ENCODE measurements at places on chromosomes 13 and 19.

DNA sequence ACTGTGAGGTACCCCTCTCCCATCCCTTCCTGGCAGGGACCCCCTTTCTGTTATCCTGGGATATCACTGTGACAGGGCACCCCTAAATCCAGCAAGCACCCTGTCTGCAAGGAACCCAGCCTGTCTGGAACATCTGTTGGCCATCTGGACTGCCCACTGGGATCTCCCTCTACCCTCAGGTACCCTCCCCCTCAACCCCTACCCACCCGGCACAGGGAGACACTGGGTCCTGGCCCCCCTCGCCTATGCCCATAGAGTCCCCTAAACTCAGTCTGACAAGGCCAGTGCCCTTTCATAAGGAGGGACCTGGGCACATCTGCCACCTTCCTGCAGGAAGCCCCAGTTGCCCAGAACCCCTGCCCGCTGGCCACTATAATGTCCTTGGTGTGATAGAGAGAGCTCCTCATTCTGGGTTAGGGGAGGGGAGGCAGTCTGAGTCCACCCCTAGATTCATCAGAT is 2.8 kb upstream of the SLC27A5 start:
- no peak for DNase-seq

- DNase-seq: no peak
Observed at GRCh38 chr13:87907202-87907601, 236.0 kb downstream of the SLITRK5 start.

DNA sequence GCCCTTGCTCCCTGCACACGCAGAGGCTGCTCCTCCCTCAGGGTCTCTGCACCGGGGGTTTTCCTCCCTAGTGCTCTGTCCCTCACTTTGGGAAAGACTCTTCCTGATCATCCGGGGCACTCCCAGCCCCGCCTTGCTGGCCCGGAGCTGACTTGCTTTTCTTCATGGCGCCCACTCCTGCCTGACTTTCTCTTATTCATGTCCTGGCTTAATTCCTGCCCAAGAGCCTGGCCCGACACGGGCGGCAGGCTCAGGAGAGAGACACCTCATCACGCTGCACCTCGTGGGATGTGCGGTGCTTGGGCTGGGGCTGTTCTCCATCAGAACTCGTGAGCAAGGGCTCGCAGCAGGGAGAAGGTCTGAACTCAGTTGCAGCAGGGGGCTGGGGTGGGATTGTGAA is 11.8 kb upstream of the PLA2G4C start:
- DNase-seq: no peak

GRCh38 chr13:24052547-24053518 is 107.7 kb upstream of the SPATA13 start:
- no peak for DNase-seq

GRCh38 chr13:111973186-111973585 is 93.8 kb upstream of the SOX1 start:
- peak; percentile 52 for DNase-seq

- DNase-seq: no peak
Observed at GRCh38 chr13:98171900-98172589, 5.0 kb downstream of the RNF113B start.

- peak; percentile 40 for DNase-seq
Observed at GRCh38 chr19:801030-801860, 4.0 kb downstream of the PTBP1 start.

DNA sequence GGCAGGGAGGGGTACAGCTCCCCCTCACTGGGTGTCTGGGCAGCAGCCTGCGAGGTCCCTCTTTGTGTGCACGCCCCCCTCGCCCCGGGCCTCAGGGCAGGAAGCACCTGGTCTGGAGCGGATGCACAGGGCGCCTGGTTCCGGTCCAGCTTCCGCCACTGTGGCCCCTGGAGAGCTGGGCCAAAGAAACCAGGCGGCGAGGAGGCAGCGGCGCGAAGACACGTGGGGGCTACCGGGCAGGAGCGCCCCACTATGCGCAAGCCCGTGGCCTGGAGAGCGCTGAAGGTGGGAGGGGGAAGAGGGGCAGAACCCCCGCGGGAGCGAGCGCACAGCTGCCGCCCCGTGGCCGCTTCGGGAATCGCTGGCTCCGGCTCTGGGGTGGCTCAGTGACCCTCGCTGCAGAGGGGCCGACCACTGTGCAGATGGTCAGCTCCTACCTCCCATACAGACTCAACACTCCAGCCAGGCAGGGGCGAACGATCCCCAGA is 1.7 kb upstream of the LYL1 start:
- DNase-seq: no peak

DNA sequence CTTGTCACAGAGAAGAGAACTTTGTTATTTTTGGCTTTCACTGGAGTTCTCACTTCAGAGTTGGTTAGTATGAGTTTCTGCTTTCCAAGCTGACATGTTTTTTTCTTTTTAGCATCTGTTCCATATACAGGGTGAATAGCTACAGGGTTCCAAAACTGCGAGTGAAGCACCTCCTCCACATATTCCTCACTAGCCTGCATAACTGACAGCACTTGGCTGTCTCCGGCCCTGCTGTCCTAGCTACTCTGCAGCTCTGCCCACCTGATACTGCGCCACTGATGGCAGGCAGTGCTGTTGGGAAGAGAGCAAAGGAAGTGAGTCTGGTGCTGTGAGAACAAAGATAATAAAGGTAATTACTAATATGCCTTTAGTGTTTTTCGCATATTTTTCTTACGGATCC is 6.8 kb downstream of the ATP8A2 start:
- no peak for DNase-seq

GRCh38 chr19:35902870-35903475 is 644 bp downstream of the HCST start:
- no peak for DNase-seq

GRCh38 chr13:114151565-114152284 is 19.3 kb upstream of the RASA3 start:
- peak; percentile 11 for DNase-seq

GRCh38 chr19:2385053-2385721 is 25.1 kb downstream of the TMPRSS9 start:
- DNase-seq: peak; percentile 74

DNA sequence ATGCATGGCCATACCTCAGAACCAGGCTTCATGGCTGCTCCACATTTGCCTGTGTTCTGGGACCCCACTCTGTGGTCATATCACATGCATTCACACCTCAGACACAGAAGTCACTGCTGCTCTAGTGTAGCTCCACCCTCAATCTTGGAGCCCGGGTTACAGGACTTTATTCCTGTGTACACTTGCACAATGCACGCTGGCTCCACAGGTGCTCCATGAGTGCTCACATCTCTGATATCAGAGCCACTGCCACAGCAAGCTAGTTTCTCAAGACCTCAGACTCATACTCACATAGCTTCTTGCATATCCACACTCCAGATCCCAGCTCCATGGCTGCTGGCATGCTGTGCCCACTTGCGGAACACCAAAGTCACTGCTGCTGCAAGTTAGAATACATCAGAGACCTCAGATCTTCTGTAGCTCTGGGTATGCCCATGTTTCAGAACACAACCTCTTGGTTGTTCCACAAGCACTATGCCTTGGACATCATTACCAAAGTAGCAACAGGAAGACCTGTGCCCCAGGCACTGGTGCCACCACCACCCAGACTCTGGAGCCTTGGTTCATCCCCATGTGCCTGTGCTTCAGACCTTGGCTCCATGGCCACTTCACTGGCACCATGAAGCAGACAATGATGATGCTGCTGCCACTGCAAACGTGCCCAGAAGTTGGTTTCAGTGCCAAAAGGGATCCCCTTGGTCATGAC is 269.5 kb upstream of the PCDH20 start:
- DNase-seq: no peak

GRCh38 chr19:23577501-23577900 is 109.5 kb downstream of the ZNF675 start:
- DNase-seq: no peak

DNA sequence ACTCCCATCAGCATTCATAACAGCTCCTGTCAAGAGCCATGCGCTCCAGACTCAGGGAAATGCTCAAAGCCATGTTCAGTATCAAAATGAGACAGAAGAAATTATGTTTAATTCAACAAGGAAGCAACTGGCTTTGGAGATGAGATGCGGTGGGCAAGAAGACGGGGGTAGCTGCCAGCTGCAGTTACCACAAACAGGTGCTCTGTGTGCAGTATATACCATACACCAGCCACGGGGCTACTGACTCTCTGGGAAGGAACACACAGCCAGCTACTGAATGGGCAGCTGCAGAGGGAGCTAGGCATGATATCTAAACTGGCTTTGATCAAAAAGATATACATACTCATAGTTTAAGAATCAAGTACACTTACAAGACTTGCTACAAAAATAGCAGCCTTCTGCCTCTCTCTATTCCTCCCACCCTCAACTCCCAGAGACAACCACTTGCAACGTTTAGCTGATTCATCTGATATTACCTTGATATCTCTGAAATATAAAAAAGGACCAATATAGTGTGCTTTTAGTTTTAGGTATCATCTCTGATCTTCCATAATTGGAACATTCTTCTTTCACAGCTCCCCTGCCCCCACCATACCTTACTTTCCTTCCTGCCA is 593.0 kb downstream of the UQCRFS1 start:
- no peak for DNase-seq

- DNase-seq: no peak
Observed at GRCh38 chr13:19672990-19673389, 39.5 kb downstream of the MPHOSPH8 start.

- DNase-seq: no peak
Observed at GRCh38 chr13:34372581-34372980, 554.6 kb downstream of the RFC3 start.

GRCh38 chr19:40601134-40601974 is at the start of gene LTBP4:
Gene LTBP4 (plus strand): TSS chr19:40601369. CDS start chr19:40601388, 19 bp downstream.
- no peak for DNase-seq

DNA sequence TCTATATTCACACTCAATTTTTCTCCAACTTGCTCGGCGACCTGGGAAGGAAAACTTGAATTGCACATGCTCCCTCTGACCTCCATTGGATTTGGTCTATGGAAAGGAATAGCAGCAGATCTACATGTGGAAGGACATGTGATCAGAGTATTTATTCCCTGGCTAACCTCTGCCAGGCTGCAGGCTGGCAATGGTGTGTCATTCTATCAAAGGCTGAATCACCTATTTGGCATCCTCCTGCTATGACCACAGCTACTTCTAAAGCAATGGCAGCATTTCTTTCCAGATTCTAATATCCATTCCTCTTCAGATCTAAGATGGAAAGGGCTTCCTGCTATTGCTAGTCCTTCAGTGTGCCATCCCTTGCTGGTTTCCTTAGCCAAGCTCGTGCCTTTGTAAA is 144.3 kb upstream of the FREM2 start:
- no peak for DNase-seq

- DNase-seq: no peak
Observed at GRCh38 chr19:17703824-17704463, 15.3 kb upstream of the MAP1S start.

- DNase-seq: no peak
Observed at GRCh38 chr19:42069619-42070351, at the start of gene GRIK5. Gene GRIK5 (minus strand): TSS chr19:42070206. CDS start chr19:42065770, 4,436 bp downstream.

DNA sequence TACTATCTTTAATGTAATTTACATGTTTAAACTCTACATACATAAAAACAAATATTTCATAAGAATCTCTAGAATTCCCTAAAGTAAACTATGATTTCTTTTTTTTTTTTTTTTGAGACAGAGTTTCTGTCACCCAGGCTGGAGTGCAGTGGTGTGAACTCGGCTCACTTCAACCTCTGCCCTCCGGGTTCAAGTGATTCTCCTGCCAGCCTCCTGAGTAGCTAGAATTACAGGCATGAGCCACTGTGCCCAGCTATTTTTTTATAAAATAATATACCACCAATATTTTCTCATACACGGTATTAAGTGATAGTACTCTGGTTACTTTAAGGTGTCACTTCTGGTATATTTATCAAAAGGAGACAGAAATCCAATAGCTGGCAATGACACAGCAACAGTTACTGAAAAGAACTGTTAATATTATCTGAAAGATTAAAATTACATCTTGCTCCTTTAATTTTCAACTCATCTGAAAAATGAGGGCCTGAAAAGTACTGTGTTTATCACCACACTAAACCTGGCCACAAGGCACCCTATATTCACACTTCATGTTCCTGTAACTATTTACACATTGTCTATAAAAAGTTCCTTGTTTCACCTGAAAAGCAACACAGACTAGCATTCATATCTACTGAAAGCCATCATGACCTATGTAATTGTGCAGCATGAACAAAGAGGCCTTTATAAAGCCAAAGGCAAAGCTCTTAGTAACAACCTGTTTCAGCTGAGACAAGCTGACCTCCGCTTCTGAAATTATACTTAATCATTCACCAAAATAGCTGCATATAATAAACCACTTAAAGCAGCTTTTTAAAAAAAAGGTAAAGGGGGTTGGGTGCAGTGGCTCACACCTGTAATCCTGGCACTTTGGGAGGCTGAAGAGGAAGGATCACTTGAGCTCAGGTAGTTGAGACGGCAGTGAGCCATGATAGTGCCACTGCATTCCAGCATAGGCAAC is 106.1 kb downstream of the SLC25A15 start:
- DNase-seq: peak; percentile 54

DNA sequence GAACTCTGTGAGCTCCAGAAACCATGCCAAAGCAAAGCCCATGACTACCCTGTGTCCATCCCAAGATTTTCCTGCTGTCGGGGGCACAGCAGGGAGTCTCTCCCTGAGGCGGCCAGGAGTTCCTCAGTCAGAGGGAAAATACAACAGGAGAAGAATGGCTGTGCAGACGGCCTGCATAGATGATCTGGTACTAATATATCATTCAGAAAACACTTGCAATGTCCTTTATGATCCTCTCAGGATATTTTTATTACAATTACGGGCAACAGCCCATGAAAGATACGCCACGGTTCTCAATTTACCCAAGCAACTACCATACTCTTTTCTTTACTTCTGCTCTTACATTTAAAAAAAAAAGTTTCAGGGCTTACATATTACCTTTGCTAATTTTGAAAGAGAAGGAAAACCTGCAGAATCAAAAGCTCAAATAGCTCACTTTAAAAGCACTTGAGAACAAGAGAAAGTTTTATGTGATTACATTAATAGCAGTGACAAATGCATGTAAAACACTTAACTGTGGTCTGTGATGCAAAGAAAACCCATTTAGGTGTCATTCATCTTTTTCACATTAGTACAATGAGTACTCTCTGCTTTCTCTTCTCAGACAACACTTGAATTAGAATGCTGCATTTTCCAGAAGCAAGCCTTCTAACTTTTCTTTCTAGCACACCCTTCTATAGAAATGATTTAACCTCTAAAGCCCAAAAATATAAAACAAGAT is 460.8 kb downstream of the KLF5 start:
- DNase-seq: no peak

- DNase-seq: no peak
Observed at GRCh38 chr19:42075364-42075615, 676 bp upstream of the ZNF574 start.

DNA sequence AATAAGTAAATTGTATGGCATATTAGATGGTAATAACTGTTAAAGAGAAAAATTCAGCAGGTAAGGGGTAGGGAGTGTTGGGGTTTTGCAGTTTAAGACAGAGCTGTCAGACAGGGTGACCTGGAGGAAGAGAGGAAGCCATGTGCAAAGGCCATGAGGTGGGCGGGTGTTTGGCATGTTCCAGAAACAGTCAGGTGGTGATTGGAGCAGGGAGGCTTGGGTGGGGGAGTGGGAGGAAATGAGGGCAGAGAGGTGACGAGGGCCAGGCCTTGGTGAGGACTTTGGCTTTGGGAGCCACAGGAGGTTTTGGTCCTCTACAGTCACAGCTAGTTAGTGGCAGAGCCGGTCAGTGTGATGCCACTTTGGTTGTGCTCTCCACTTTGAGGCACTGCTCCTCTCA is 20.1 kb downstream of the RYR1 start:
- DNase-seq: no peak

Measured in NCI-H2081 (cell line).